ENCODE measurements at places on chromosomes 5 and 9. TPM values are rescaled to one million over a fixed set of nuclear protein-coding genes. Genes with fewer than 3 reads are reported as not detected.

DNA sequence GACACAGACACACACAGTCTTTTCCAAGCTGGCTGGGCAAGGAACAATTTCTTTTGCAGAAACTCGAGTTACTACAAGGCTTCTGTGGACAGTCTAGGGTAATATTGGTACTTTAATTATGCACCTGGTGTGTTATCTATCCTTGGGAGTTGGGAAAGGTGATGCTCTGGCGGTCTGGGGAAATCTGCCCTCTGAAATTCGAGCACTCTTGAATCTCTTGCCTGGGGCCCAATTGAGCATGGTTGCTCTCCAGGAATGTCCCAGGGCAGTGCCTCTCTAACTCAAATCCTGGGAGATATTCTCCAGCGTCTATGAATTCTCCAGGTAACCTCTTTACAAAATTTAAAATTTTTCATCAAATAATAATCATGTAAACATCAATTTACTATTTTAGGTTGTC, 69.3 kb downstream of the KCNIP1 start:
- no peak for DNase-seq

DNA sequence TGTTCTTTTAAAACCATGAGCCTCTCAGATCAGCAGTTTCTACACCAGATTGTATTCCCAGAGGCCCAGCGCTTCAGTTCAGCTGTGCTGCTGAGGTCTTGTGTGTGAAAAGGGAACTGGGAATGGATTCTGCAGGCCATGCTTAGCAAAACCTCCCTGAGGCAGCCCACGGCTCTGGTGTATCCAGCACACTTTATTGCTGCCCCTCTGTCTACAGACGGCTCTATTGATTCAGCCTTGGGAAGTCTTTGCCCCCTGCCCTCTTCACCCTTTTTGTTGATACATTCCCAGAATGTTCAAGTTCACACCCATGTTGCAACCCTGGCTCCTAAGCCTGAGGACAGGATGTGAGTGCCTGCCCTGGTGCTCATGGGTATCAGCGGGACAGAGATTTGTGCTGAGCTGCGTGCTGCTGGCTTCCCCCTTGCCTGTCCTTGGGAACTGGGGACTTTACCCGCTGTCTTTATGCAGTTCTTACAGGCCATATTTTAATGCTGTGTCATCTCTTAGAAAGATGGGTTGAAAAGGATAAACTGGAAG, 37.3 kb downstream of the ARHGAP26 start:
- DNase-seq = no peak

GRCh38 chr9:89015336-89015735, 24.1 kb downstream of the S1PR3 start:
- DNase-seq = no peak

- no peak for DNase-seq
Measured at GRCh38 chr5:92874790-92875189, 706.2 kb downstream of the NR2F1-AS1 start.

IGFBPL1 gene
- 4.8 TPM for total RNA-seq

SEMA4D gene
- 13.5 TPM for total RNA-seq

Data from ascending aorta (tissue), 2 donors.